ENCODE measurements at places on chromosomes 1 and 21.
A peak's percentile ranks its signal among the peaks of the same experiment; 100 is the strongest.

DNA sequence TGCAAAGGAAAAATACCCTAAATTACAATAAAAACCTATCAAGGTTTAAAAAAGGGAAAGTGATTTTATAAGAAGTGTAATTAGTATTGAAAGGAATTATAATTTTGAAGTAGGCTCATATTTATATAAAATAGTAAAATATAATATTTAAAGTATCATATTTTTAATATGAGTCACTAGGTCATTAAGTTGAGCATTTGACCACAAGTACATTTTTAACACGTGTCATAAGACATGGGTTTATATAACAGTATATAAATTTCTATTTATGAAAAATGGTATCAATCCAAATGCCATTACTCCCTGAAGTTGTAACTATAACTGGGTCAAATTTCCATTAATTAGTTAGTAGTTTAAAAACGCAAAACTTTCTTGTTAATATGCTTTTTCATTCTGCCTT, 365.9 kb downstream of the COL11A1 start:
- no peak for DNase-seq

- no peak for DNase-seq
Observed at GRCh38 chr21:15152591-15152990, 87.8 kb upstream of the NRIP1 start.

DNA sequence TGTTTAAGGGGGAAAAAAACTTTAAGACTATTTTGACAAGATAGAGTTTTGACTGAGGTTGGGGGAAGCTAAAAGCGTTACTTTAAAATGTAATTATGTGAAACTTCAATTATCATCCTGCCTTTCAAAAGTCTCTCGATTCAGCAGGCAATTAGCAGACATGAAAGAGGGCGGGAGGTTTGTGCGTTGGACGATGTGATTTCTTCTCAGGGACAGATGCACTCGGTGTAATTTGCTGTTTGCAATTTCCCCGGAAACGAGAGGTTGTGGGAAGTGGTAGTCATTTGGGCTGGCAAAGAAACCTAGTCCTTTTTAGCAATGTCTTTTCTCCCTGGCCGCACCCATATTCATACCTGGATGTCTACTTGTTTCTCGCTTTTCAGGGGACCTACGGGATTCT, 27.1 kb downstream of the KAZN start:
- DNase-seq = no peak

GRCh38 chr1:32718036-32718435, 15.5 kb upstream of the SYNC start:
- DNase-seq = no peak

DNA sequence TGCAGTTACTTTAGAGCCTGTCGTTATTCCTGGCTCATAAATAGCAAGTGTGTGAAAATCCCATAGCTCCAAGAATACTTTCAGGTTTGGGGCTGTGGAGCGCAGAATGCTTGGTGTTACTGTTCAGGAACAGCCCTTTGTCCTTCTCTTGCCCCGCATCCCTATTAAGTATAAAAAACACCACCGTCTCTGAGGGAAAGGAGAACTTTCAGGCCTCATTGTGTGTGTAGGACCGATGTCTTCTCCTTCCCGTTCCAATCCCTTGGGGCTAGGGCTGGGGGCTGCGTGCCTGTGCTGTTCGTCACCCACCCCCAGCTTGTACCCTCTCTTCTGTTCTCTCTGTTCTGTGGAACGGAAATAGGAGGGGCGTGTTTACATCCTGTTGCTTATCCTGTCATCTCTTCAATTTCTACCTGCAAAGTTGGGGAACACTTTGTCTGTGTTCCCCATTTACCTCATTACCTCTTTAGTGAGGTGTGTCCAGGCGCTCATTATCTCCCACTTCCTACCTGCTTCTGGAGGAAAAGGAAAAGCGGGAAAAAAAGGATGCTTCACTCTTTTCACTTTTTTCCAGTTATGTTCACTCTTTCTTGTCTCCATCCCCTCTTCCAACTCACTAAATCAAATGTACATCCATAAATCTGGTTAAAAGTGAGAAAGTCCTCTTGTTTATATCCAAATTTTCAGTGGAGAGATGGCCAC, 788 bp upstream of the TXNIP start:
- peak; percentile 36 for DNase-seq

DNA sequence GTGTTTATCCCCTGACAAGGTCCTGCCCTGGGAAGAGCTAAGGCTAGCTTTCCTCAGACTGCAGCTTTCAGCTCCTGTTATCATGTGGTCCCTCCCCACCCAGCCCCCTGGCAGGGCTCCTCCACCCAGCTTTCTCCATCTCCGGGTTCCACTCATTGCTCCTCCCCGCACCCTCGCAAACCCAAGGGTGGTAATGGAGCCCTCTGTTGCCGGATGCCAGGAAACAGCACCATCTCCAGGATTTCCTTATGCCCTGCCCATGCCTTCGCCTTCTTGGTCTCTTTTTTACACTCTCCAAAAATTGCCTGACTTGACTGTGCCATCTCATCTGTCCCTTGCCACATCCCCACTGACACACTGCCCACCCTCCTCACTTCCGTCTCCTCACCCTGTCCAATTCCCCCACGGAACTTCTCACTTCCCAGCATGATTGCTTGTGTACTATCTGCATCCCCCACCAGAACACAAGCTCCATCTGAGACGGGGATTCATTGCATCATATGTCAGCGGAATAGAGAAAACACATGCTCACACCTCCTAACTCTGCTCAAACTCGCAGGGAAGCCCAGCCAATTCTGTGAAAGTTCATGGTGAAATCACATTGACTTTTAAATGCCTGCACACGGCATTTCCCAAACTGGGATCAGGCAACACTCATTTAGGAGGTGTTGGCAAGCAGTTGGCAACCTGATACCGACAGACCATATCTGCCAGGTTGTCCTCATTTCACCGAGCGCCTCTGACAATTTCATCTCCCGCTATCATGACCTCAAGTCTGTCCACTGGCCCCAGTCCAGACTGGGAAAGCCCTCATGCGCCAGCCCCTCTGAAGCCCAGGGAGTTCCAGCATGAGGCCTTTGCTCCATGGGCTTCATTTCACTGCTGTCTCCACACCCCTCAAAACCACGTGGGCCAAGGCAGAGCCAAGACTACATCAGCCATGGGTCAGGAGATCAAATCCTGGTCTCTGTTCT, 201.1 kb downstream of the MATN1 start:
- DNase-seq = no peak

DNA sequence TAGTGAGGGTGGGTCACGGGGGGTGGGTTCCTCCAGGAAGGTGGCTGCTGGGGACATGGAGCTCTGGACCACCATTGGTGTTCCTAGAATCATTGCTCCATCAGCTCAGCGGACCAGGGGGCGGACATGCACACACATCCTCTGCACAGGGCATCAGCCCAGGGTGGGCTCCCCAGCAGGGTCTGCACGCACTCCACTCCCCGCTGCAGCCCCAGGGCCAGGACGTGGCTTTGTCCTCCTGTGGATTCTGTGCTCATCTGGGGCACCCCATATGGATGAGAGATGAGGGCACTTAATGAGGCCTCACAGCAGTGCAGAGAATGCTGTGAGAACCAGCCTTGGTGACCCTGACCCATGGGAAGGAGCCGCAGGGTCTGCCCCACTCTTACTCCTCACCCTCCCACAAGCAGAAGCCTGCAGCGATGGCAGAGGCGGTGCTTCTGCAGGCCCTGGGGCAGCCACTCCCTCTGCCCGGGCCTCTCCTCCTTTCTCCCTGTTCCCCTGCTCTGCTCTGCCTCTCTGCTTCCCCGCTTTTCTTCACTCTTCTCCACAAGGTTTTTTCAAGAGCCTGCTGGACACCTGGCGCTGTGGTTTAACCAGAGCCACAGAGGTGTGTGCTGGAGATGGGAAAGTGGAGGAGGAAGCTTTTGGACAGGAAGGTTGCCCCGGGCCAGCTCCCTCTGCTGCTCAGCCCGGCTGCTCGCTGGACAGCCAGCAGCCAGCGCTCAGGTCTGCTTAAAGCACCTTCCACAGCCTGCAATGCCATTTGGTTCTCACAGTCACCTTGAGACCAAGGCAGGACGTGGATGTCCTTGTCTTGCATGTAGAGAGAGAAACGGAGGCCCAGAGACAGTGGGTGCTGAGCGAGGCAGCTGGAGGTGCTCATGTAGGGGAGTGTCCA, 26.3 kb upstream of the PCBP3 start:
- no peak for DNase-seq

GRCh38 chr1:187691439-187691838, 862.7 kb downstream of the PLA2G4A start:
- DNase-seq = no peak

DNA sequence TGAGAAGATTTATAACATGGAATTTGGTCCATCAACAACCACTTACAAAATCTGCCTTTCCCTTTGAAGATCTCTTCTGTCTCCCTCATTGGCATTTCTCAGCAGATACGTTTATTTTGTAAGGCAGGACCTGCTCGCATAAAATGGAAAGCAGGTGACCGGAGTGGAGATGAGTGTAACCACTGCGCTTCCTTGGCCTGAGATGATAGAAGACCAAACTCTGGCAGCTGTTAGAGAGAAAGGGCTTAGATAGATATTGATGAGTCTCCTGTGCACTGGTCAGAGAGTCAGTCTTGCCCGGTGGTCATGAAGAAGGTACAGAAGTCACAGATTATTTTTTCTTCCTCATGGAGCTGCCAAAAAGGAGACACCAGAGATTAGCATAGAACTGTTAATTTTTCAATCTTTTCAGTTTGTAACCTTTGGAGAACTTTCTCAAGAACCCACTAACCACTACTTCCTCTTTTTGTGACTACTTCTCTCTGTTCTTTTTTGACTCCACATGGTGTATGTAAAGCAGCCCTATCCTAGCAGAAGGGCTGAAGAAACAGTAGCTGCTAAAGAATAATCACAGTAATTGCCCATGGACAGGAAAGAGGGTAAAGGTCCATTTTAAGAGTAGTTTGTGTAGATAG, 47.6 kb downstream of the FCRL3 start:
- no peak for DNase-seq

DNA sequence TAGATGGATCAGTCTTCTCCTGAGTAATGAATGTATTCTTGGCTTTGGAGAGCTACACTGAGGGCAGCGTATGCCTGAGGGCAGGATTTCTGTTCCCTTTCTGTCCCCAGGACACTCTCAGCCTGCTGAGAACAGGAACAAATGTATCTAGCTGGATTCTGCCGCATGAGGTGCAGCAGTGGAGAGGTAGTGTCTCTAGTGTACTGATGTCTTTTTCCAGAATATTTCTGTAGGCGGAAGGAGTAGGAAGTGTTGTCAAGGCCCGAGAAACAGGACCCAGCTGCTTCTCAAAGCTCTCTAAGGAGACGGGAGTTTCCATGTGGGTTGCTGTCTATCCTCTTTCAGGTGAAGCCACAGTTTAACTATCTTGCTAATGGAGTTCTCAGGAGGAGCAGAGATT, 65.5 kb downstream of the MT1HL1 start:
- no peak for DNase-seq

GRCh38 chr1:54273092-54273794, 73.3 kb downstream of the MRPL37 start:
- no peak for DNase-seq

GRCh38 chr1:234474375-234474774, 4.6 kb downstream of the TARBP1 start:
- DNase-seq = no peak

GRCh38 chr1:65150583-65151263, 2.7 kb downstream of the AK4 start:
- no peak for DNase-seq

DNA sequence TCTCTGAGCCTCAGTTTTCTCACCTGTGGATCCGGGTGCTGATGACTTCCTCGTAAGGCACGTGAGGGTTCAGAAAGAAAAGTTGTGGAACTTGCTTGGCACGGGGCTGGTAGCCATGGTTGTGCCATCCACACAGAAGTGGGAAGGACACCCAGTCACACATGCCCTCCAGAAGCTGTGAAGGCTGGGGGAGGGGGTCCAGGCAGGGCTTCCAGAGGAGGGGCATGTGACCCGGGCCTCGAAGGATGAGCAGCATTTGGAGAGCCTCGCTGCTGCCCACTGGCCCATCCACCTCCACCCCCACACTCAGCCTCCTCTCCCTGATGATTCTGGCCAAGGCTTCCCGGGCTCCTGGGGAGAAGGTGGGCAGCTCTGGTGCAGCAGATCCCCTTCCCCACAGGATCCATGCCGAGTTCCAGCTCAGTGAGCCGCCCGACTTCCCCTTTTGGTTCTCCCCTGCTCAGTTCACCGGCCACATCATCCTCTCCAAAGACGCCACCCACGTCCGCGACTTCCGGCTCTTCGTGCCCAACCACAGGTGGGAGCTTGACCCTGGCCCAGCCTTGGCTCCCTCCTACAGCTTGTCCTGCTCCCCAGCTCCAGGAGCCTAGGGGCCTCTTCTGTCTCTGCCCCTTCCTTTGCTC, 9.4 kb downstream of the SELENON start:
- no peak for DNase-seq

DNA sequence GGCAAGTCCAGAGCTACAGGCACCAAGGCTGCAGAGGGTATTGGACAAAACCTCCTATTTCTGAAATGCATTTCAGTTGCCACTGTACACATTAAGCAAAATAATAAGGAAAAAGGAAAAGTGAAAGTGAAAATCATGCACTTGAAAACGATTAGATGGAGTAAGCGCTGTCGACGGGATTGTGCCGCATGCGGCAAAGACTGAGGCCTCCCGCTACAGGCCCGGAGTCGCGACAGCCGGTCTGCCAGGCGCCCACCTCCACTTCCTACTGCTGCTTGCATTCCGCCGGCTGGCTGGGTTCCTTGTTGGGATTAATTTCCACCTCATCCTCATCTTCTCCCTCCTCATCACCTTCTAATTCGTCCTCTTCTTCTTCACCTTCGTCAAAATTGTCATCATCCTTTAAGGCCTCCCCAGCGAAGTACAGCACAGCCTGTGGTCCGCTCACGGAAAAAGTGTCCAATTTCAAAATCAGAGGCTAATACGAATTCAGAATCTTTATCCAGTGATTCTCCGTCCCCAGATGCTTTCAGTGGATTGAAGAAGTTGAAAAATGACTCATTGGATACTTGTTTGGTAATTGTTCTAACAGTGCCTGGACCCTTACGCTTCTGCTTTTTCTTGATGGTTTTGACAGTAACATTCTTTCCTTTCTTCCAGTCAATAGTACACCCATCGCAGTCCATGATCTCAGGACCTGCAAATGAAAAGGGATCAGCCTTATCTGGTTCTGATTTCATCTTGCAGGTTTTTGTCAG, 38.0 kb downstream of the CD58 start:
- DNase-seq = no peak

All from stimulated activated CD4-positive, alpha-beta T cell treated with anti-CD3 and anti-CD28 coated beads, Interleukin-1b, Interleukin-23, amount 100 ng/mL, for 4 hours (primary cell).